ENCODE measurements at places on chromosomes 7 and 10.

GRCh38 chr7:16926283-16926682, 44.5 kb upstream of the AGR3 start:
- DNase-seq: peak; percentile 9

GRCh38 chr7:47478017-47478344, 103.9 kb downstream of the TNS3 start:
- DNase-seq: no peak

GRCh38 chr7:158321936-158322615, 265.5 kb downstream of the PTPRN2 start:
- no peak for DNase-seq

- DNase-seq: peak; percentile 64
Measured at GRCh38 chr10:95133016-95133752, 60.9 kb upstream of the ACSM6 start.

- DNase-seq: peak; percentile 65
Measured at GRCh38 chr10:115355162-115355760, 262.1 kb downstream of the ATRNL1 start.

DNA sequence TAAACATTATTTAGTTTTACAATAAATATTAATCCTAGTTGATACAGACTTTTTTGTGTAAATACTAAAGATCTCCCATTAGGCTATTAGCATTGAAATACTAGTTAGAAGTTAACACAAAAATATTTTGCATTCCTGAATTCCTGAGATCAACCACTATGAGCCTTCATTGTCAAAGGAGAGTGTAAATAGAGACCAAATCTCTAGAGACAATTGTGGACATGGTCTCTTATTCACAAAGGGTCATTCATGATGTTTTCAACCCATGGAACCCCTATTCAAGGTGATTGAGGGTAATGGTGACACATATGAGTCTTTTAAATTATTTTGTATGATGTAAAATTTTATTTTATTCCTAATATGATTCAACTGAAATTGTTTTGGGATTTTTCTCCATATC, 1454.8 kb upstream of the LRRTM3 start:
- DNase-seq: no peak

DNA sequence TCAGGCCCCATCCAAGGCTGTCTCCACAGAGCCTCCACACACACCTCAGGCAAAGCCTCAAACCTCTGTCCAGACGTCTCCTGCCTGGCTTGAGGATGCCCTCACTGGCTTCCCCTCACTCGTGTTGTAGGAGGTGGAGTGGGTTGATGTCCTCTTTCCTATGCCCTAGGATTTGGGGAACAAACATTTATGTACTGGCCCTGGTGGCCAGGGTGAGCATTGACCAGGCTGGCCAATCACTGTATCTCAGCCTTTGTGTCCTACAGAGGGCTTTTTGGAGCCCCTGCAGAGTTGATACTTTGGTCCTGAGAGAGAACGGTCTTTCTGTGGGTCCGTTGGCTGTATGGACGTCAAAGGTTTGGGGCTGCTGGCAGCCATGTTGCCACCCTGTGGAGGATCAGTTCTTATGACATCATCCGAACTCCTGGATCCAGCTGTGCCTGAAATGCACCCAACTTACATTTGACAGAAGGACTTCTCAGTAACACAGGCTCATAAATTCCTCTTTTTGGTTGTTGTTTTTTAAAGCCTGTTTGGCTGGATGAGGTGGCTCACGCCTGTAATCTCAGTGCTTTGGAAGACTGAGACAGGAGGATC, 2.3 kb upstream of the GRID2IP start:
- no peak for DNase-seq

DNA sequence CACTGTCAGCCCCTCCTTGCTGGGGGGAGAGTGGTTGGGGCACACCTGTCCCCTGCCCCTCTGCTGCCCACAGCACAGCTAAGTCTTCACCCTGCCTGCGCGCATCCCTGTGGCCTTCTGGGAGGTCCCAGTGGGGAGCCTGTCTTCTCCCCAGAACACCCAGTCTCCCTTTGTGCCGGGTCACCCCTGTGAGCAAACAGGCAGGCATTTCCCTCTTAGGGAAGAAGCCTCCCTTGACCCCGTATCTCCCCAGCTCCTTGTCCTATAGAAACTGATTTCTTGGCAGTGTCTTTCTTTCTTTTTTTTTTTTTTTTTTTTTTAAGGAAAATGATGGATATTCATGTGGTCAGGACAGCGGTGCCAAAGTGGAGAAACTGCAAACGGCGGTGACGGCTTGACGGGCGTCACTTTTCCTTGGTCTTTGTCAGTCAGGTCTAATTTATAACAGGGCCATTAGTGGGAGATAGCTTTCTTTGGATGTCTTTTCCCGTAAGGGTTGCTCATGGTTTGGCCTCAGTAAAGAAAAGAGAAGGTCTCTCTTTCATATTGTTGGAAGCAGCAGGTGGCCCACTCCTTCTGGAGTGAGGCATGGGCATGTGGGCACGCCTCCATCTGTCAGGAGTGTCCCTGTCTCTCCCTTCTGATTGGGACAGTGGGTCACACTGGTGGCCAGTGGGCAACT, 115.3 kb downstream of the NKX6-2 start:
- no peak for DNase-seq

DNA sequence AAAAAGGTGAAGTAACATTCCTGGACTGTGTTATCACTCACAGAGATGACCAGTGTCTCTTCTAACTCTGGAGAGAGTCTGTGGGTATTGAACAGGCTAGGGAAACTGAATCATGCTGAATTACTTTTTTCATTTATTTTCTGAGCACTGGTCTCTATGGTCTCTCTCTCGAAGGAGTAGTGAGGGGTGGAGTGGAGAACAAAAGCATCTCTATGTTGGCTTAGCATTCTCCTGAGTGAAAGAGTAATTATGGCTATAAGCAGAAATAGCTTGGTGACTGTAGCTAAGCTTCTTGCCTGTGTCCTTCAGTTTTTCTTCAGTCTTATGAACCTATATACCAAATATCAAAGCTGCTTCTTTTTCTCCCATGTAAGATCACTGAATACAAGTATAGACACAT, 64.6 kb upstream of the PTN start:
- no peak for DNase-seq

- DNase-seq: no peak
Measured at GRCh38 chr7:89681448-89681847, 472.8 kb upstream of the STEAP1 start.

DNA sequence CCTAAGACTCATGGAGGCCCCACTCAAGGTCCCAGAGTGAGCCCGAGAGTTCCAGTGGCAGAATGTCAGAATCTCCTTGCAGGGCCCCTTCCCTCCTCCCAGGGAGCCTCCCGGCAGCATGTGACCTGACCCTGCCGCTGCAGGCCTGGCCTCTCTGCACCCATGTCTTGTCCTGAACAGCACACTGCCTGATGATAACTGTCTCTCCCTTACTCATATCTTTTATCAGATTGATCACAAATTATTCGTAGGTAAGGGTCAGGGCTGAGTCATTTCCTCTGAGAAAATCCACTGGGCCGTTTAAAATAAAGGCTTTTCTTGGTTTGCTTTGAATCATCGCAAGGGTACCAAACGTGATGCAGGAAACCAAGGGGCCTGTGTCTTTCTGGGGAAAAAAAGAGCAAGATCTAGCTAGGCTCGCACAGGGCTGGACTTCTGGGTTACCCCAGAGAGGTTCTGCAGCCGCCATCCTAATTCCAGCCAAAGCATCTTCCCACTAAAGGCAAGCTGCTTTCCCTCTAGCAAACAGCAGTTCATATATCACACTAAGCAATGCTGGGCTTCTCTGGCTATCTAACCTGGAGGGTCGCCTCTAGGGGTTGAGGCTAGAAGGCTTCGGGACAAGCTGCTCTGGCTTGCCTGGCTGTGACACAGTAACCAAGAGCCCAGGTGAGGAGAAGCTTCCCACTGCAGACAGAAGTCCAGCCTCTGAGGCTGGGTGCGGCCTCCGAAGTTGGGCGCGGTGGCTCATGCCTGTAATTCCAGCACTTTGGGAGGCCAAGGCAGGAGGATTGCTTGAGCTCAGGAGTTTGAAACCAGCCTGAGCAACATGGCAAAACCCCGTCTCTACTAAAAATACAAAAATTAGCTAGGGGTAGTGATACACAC, 104.9 kb downstream of the SPDYE5 start:
- DNase-seq: no peak

GRCh38 chr7:135316648-135317313, 83.1 kb downstream of the STRA8 start:
- DNase-seq: no peak

DNA sequence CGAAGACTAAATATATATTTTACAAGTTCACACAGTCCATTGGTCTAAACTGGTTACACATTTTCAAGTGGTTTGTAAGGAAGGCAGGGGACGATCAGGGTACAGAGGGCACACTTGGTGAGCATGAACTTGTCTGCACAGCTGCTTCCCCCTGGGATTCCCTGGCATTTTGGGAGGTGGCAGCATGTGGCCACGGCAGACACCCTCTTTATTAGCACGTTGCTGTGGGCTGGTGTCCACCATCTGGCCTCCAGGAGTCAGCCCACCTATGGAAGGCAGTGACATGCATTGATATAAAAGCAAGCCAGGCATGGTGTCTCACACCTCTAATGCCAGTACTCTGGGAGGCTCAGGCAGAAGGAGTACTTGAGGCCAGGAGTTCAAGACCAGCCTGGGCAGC, 350.2 kb downstream of the TYW1 start:
- DNase-seq: no peak

DNA sequence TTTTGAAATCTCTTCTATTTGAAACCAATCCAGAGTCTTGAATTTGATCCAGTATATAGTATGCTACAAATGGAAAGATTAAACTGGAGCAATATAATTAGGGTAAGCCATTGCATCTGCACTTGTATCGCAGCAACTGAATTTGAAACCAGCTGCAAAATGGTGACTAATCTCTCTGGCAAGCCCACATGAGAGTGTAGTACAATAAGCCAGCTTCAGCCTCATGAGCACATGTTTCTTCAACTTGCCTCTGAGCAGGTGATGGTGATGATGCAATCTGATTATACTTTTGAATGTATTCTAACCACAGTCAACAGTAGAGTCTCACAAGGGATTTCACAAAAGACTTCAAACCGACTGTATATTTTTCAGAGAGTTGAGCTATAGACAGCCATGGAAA, 829 bp upstream of the RPA3 start:
- peak; percentile 99 for DNase-seq

DNA sequence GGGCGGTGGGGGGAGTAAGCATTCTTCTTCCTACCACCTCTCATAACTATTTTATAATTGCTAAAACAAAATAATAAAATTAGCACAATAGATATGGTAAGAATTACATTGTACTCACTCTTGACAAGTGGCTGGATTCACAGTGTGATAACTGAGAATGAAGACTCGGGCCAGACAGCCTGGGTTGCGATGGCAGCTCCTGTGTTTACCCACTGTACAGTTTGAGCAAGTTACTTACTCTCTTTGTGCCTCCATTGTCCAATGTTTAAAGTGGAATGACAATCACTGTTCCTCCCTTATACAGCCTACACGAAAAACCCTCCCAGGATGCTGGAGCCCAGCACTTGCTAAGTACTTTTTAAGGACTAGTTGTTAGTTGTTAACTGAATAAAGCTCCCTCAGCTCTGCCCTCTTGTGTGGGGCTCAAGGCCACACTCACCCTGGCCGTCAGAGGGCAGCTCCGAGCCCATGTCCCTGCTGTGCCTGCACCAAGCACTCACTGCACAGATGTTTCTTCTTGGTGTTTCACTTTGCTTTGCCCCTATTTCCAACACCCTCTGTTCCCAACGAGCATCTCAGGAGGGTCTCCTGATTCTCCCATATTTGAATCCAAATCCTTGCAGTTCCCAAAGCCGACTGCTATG, 56.4 kb upstream of the NPS start:
- no peak for DNase-seq

DNA sequence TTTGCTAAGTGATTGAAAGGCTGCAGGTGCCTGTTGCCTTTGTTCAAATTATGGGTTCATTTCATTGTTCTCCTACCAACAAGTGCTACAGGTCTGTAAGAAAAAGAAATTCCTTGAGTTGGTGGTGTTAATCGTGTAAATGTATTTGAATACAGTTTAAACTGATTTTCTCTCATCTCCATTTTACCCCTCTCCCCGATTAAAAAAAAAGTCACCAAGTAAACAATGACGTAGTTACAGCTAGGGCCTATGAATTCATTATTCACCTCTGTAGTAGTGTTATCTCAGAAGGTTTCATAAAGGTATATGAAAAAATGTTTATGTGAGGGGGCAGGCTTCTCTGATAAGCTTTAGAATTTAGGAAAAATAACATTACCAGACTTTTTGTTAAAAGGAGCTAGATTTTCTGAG, 1.1 kb downstream of the REEP3 start:
- peak; percentile 55 for DNase-seq

- DNase-seq: no peak
Measured at GRCh38 chr7:142408794-142409193, 150.9 kb upstream of the PRSS58 start.

GRCh38 chr7:2025188-2025587, 207.6 kb downstream of the MAD1L1 start:
- no peak for DNase-seq

DNA sequence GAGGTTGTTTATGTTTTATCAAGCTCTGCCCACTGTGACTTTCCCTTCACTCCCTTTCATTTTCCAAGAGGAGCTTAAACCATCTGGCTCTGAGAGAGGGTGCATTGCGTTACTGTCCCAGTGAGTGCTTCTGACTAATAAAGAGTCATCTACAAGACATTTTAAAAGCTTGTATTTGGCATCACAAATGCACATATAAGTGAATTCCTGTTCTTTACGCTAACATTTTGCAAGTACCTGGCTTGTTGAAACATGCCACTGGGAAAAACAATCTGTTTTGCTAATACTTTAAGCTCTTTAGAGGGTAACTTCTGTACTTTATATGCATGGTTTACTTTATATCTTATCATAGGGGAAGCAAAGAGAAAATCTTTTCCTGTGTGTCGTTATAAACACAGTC, 534.6 kb upstream of the POM121L12 start:
- DNase-seq: peak; percentile 5

DNA sequence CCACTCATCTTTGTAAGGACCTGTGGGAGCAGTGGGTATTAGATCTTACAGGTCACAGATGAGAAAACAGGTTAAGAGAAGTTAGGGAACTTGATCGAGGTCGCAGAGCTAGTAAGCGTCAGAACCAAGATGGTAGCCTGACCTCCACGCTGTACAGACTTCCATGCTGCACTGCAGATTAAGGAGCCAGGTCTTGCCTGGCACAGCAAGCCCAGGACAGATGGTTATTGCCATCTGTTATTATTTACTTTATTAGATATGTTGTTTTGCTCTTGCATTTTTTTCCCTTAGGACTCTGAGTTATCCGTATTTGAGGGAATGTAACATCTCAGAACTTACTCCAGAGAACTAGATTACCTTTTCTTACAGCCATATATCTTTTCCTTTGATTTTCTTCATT, 147.2 kb downstream of the NSUN6 start:
- DNase-seq: no peak

- no peak for DNase-seq
Measured at GRCh38 chr10:98248018-98248417, 20.0 kb downstream of the LOXL4 start.

DNA sequence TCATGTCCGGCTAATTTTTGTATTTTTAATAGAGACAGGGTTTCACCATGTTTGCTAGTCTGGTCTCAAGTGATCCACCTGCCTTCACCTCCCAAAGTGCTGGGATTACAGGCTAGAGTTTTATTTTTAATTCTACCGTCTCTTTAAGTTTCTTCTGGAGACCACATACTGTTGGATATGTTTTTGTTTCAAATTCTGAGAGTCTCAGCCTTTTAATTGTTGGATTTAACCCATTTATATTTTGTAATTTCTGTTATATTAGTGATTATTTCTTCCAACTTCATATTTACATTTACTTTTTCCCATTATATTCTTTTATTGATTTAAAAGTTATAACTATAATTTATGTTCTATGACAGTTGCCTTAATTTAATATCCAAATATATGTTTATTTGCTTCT, 139.4 kb downstream of the BMS1 start:
- no peak for DNase-seq
